ENCODE measurements at places on chromosomes 3 and 15.

- DNase-seq: no peak
These were observed 11.8 kb upstream of the P2RY1 start for GRCh38 chr3:152823173-152823572.

- no peak for DNase-seq
These were observed 286.4 kb downstream of the ZIC4 start for GRCh38 chr3:147119989-147120388.

DNA sequence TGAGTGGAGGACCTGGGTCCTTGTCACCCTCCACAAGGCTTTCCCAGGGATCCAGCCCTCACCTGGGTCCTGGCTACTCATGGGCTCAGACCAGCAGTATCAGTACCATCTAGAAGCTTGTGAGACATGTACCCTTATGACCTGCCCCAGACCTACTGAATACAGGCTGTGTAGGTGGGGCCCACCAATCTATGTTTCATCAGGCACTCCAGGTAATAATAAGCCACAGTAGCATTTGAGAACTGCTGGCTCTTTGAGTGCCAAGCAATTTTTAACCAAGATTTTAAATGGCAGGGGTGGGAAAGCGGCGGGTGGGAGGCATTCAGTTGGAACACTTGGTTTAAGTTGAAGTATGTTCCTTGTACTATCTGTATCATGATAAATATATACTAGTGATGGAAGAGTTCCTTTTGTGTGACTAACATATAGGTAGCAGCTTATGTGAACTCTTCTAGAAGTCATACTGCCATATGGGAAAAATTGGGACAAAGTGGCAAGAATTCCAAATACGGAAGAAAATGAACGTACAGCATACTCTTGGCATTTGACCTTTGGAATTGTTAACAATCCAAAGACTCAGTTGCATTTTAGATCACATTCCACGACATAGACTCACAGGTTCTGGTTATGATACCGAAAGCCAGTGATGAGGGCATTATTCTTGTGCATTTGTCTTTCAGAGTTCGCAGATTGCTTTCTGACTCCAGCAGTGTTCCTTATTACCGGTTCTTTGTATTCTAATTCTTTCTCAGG, 190.4 kb downstream of the GHSR start:
- no peak for DNase-seq

- no peak for DNase-seq
These were observed 66.3 kb upstream of the ACAD9 start for GRCh38 chr3:128813097-128813496.

DNA sequence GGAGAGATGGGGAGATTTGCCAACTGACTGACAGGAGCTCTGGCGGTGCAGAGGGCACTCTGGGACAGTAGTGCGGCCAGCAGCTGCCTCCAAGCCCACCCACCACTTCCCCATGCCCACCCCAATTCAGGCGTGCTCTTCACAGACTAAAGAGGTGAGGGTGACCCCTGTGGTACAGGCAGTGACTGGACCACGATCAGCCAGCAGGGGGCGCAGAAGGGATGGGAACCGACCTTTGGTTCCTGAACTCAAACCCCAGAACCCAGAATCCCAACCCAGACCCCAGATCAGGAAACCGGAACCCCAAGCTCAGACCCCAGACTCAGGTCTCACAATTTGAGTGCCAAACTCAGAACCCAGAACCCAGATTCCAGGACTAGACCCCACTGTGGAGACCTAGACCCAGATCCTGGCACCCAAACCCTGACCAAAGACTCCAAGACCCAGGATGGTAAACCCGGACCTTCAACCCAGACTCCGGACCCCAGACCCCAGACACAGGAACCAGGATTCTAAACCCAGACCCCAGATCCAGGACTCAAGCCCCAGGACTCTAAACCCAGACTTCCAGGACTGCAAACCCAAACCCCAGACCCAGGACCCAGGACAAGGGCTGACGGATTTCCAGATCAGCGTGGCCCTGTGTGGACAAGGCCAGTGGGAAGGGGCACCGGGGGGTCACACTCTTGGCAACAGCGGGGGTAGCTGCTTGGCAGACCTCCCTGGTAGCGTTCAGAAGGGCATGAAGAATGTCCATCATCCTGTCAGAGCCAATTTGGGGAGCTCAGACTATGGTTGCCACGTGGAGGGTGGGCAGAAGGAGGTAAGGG, 3.7 kb upstream of the MYL3 start:
- peak; percentile 56 for DNase-seq

GRCh38 chr15:48336940-48337339, 5.7 kb downstream of the DUT start:
- DNase-seq: no peak

DNA sequence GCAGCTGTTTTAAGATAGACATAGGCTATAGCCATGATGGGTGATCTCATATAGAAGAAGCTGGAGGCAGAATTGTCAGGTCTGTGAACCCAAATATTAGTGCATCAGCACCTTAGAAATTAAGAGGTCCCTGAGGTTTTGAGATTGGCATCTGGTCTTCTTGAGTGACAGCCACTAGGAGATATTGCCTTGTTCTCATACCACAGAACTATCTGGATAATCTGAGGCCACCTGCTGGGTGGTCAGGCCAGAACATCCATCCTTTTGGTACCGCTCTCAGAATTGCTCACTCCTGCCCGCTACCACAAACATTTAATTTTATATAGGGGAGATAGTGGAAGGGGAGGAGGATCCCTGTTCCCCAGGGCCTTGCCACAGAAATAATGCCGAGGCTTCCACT, 210.6 kb upstream of the ZPLD1 start:
- DNase-seq: no peak

DNA sequence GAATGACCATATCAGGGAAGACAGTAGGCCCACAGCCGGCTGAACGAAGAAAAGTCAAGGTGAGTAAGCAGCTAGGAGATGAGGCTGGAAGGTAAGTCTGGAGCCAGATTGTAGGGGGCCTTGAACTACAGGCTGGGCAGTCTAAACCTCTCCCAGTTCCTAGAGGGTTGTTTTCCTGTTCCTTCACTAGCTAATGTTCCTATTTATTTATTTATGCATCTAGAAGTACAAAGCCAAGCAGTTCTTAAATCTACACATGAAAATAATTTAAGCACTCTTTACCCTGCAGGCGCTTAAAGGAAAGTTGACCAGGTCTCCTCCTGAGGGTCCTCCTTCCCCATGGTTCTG, 3.7 kb downstream of the ACAA1 start:
- no peak for DNase-seq

GRCh38 chr3:181250714-181251113, 261.2 kb upstream of the DNAJC19 start:
- DNase-seq: no peak

- no peak for DNase-seq
These were observed 307.8 kb upstream of the ARRDC4 start for GRCh38 chr15:97652700-97653167.

GRCh38 chr3:46931631-46932331, 44.8 kb downstream of the CCDC12 start:
- no peak for DNase-seq

DNA sequence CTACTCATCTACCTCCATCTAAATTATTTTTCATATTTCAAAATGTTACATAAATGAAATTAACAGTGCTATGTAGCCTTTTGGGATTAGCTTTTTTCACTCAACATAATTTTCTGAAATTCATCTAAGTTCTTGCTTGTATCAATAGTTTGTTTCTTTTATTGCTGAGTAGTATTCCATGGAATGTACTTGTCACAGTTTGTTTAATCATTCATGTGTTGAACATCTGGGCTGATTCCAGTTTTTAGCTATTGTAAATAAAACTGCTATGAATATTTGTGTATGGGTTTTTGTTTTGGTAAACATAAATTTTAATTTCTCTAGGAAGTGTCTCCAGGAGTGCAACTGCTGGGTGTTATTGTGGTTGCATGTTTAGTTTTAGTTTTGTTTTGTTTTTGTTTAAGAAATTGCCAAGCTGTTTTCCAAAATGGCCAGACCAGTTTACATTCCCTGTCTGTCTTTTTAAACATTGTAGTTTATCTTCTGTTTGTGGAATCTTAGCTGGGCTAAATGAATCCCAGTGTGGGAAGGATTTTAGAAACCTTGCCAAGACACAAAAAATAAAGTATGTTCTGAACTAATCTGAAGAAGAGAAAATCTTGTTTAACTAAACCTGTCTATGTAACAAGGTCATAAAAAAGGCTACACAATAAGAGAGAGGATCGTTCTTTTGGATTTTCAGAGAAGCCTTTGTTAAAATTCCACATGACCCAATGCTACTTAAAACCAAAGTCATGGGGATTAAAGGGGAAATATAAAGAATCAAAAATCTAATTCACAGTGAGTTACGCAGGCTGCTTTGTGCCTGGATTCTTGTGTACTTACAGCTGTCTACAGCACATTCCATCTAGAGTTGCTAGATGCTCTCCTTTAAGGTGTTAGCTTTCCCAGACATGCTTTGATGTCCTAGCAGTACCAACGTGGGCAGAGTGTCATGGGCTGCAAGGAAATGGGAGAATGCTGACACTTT, 129.2 kb upstream of the SUCLG2 start:
- no peak for DNase-seq

- DNase-seq: no peak
These were observed 81.5 kb upstream of the NR2E3 start for GRCh38 chr15:71728881-71729280.

DNA sequence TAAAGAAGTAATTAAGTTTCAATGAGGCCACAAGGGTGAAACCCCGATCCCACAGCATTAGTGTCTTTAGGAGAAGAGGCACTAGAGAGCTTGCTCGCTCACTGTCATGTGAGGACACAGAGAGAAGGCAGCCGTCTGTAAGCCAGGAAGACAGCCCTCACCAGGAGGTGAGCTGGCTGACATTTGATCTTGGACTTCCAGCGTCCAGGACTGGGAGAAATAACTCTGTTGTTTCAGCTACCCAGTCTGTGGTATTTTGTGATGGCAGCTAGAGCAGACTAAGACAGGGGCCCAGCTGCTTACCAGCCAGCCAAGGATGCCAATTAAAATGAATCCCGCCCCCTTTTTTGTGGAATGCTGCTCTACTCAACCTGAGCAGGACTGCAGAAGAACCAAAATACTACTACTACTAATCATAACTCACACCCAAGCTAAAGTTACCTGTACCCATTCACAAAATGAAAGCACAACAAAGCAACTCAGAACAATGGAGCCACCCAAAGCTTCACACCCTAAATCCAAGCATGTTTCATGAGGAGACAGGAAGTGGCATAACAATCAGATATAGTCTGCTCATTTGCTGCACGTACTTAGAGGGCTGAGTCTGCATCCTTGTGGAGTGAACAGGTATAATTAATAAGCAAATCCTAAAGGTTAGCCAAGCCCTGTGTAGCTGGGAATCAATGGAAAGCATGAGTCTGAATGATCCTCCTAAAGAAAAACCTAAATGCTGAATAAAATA, 35.6 kb upstream of the RHCG start:
- DNase-seq: no peak

DNA sequence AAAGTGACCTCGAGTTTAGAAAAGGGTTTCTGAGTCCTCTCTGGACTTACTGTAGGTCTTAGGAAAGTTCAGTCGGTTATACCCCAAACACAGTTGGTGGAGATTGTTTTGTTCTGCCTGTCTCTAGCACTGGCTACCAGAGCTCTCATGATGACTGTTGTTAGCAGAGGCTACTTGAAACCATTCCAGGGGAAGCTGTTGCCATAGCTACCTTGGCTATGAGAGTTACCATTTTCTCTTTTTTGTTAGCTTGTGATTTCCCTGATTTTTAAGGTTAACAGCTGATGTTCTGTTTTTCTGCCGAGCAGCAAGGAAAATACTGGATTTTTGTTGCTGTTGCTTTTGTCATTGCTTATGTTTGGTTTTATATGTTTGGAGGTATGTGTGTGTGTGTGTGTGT, 26.7 kb downstream of the ABHD2 start:
- DNase-seq: no peak

- DNase-seq: no peak
These were observed 43.2 kb upstream of the INSYN1 start for GRCh38 chr15:73796331-73796831.

GRCh38 chr3:54262541-54262940, 140.2 kb downstream of the CACNA2D3 start:
- DNase-seq: no peak

- no peak for DNase-seq
These were observed 29.0 kb downstream of the HGD start for GRCh38 chr3:120652896-120653545.

GRCh38 chr3:153903430-153903829, 217.8 kb upstream of the ARHGEF26 start:
- no peak for DNase-seq

- DNase-seq: no peak
These were observed 1.6 kb upstream of the PPM1L start for GRCh38 chr3:160754371-160754854.

- DNase-seq: no peak
These were observed 539.5 kb upstream of the AGTR1 start for GRCh38 chr3:148158210-148158609.

DNA sequence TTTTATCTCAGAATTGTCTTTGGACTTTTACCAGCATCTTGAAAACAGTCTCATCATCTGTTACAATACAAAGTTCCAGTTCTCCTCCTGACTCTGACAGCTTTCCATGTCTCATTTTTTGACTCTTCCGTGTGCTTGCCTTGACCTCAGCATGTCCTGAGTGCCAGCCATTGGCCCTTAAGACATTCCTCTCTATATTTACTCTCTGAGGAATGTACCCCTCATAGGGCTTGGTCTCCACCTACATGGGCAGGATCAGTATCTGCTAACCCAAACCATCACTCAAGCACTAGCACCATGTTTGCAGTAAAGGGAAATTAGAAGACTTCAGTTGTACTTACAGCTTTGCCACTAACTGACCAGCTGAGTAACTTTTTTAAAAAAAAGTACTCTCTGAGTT, 16.2 kb downstream of the ANKUB1 start:
- no peak for DNase-seq

DNA sequence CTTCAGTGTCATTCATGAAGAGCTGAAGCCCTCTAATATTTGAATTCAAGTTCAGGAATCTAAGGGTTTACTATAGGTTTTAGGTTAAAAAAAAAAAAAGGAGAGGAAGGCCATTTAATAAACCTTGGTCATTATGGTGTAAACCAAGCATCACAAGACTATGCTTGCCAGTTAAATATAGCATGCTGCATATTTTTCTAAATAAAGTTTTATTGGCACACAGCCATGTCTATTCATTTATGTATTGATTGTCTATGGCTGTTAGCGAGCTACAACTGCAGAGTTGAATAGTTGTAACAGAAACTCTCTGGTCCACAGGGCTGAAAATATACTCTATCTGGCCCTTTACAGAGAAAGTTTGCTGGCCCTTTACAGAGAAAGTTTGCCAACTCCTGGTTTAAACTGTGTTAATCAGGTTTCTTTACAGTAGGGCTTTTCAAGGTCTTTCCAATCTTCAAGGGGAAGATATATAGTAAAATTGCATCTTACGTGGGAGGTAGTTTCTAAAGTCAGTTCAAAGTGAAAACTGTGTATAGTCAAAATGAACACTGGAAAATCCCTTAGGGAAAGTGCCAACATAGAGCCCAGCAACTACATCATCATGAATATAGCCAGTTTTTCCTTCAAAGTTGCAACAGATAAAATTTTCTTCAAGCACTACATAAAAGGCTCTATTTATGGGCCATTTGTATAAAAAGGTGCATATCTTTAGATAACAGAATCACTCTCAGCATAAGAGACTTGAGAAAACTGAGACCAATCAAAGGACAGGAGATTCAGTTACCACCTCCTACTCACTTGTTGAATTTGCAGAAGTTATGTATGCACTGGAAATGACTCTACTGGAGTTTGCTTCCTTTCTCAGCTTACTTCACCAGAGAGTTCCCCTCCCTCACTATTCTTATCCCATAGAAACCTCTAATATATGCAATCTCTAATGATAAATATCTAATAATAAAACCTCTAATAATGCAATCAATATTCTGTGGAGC, 49.7 kb upstream of the FRMD4B start:
- no peak for DNase-seq

- DNase-seq: no peak
These were observed 465.2 kb upstream of the TGFBR2 start for GRCh38 chr3:30141178-30141581.

- DNase-seq: peak; percentile 55
These were observed 43.5 kb upstream of the BDH1 start for GRCh38 chr3:197599089-197599765.
